ENCODE measurements at places on chromosomes 12 and 14. TPM values are rescaled to one million over a fixed set of nuclear protein-coding genes. Genes with fewer than 3 reads are reported as not detected.

The GLIPR1L1 gene
- total RNA-seq: not detected

DNA sequence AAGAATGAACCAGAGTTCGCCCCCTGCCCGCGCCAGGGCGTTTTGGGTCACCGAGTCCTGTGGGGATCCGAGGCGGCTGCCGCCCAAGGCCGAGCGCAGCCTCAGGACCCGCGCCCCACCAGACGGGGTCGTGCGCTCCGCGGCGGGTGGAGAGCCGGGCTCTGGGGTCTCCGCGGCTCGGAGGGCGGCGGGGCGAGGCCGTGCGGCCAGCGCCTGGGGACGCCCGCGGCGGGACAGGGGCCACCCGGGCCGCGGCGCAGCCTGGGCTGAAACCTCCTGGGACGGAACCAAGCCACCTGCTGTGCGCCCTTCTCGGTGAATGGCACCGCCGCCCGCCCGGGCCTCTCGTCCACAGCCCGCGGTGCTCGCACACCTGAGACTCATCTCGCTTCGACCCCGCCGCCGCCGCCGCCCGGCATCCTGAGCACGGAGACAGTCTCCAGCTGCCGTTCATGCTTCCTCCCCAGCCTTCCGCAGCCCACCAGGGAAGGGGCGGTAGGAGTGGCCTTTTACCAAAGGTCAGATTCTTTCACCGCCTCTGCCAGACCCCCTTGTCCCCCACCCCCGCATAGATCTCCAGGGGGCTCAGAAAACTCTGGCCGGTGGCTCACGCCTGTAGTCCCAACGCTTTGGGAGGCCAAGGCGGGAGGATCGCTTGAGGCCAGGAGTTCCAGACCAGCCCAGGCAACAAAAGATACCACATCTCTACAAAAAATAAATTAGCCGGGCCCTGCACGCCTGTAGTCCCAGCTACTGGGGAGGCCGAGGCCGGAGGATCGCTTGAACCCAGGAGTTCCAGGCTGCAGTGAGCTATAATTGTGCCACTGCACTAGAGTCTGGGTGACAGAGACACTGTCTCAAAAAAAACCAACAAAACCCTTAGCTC is 901 bp downstream of the B3GNT4 start:
- DNase-seq: peak; percentile 39

GRCh38 chr14:36580856-36581831 is 1.3 kb downstream of the NKX2-8 start:
- DNase-seq: no peak

GRCh38 chr12:57875753-57876547 is 29.4 kb upstream of the CTDSP2 start:
- no peak for DNase-seq

The SPX gene
- not detected for total RNA-seq

DNA sequence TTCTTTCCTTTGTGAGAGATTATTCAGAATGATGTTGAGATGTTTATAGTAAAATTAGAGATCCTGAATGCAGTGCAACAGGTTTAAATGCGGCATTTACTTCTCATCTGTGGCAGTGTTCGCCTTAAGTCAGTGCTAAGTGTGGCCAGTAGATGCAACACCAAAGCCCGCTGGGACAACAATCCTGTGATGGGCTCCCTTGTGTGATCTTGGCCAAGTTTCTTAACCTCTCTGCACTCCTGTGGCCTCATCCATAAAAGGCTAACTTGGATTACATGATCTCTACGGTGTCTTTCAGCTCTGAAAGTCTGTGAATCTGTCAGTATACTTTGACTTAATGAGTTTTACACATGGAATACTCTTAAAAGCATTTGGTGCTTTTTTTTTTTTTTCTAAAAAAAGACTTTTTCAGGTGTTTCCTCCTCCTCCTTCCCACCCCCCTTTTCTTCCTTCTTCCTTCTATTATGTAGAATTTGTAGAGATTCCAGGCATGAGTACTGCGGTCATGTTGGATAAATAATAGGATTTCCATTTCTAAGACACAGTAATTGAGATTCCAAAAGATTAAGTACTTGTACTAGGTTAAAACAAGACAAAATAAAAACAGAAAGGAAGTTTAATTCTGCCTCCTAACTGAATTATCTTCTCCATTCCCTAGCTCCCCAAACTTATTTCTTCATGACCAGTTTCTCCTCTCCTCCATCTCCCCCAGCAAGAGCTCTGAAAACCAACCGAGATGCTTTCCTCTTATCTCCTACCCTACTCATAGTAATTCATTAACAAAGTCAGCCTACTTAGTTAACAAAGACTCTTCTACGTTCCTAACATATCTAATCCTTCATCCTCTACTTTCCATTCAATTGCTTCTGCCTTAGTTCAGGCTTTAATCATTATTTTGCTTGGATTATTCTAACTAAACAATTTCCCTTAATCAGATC is 42.2 kb upstream of the NAV3 start:
- no peak for DNase-seq

The CARMIL3 gene
- 0.19 TPM for total RNA-seq

The ARHGAP9 gene
- 367 TPM for total RNA-seq

- no peak for DNase-seq
Measured at GRCh38 chr12:42923583-42923982, 334.0 kb upstream of the PRICKLE1 start.

DNA sequence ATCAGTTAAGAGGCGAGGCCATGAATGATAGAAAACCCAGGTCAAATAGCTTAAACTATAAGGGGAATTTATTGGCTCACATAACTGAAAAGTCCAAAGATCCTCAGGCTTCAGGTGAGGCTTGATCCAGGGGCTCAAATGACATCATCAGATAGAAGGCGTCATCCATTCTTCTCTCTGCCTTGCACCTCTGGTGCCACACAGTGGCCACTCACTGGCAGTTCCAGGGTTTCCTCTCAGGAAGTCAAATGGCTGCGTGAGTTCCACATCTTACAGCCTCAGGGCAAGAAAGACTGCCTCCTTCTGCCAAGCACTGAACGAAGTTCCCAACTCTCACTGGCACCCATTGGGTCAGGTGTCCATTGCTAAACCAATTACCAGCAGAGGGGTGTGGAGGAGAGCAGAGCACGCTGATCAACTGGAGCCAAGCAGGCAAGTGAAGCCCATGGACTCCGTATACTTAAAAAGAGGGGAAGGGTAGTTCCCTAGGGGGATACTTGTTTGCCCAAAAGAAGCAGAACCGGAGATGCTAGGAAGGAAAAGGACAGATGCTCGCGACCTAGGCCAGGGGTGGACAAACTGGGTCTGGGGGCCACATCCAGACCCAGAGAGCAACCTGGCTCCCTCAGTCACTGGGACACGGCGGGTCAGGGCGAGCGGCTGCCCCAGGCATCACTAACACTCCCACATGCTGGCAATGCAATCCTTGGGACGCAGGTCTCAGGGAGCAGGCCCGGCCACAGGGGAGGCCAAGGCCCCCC is 69.3 kb downstream of the SERPINA3 start:
- DNase-seq: no peak

DNA sequence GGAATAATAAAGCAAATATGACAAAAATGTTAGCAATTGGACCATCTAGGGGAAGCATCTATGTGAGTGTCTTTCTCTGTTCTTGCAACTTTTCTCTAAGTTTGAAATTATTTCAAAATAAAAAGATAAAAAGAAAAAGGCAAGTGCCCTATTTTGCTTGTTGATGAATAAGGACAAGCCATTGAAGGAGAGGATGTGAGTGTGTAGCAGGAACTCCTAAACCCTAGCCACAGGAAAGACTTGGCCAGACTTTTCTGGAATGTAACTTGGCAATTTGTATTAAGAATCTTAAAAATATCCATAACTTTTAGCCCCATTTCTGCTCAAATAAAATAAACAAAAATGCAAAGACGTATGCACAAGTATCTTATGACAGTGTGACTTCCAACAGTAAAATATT is 279.4 kb downstream of the CACNA1C start:
- DNase-seq: no peak

- no peak for DNase-seq
Measured at GRCh38 chr14:100820957-100821356, 5.0 kb upstream of the MEG3 start.

- DNase-seq: no peak
Measured at GRCh38 chr12:56991319-56992246, 14.8 kb downstream of the ZBTB39 start.

GRCh38 chr12:120286768-120287490 is 4.8 kb downstream of the RNU4-2 start:
- DNase-seq: no peak

The REC8 gene
- 144 TPM for total RNA-seq

- DNase-seq: no peak
Measured at GRCh38 chr12:100951756-100952155, 157.2 kb downstream of the ANO4 start.

The RIMBP2 gene
- not detected for total RNA-seq

The DLK1 gene
- not detected for total RNA-seq

GRCh38 chr12:20463913-20464524 is 95.7 kb downstream of the PDE3A start:
- no peak for DNase-seq

DNA sequence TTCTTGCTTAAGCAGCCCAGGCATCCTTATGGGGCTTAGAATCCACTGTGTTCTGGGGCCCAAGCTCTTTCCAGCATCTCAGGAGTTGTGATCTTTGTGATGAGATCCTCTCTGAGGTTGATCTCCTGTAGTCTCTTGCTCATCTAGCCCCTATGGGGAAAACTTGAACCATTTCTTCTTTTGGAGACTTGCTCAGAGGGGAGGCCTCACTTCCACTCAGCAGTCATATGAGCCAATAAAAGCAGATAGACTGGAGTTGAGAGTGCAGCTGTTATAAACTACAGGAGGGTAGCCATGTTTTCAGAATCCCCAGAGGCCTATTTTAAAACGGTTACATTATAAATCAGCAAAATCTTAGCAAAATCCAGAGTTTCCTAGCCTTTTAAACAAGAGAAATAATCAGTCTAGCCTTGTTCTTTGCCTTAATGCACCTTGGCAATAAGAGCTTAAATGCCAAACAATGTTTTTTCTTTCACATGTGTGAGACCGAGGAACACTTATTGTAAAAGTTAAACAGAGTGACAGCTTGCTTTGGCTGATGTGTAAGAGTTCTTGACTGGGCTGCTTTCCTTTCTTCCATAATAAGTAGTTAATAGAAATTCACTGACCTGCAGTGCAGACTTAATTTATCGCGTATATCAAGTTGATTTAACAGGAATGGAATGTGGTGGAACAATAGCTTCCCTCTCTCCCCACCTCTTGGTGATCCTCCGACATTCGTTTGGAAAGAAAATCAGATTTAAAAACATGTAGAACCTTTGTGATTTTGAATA is 168.3 kb downstream of the NEDD1 start:
- no peak for DNase-seq

- DNase-seq: no peak
Measured at GRCh38 chr14:63677891-63678379, 36.3 kb upstream of the WDR89 start.

DNA sequence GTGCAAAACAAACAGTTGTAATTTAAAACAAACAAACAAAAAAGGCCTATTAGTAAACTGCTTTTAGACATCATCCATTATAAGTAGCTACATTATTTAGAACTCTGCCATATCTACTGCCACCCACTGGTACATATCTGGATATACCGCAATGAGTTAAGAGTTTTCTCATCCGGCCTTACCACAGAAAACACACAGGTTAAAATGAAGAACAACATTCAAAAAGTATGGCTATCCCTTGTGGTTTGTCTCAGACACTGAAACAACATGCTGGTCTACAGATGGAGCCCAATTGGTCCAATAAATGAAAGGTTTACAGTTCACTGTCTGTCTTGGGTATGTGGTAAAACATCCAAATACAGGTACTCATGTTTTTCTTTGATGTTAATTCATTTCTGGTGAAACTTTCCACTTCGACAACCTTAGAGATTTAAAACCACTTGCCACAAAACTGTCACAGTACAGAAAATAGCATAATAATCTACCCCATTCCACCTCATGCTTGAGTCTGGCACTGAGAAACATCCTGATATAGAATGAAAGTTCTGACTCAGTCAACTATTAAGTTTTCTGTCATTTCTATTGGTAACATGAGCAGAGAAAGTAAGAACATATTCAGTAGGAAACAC is 354.3 kb downstream of the CEP128 start:
- DNase-seq: no peak

The BRAP gene
- total RNA-seq: 29.3 TPM

- no peak for DNase-seq
Measured at GRCh38 chr14:103521438-103521950, 1.1 kb downstream of the CKB start.

All from CD8-positive, alpha-beta T cell (primary cell).